ENCODE measurements at places on chromosomes 1 and 21.

GRCh38 chr1:55789466-55789865 lies 574.3 kb upstream of the USP24 start:
- no peak for DNase-seq

DNA sequence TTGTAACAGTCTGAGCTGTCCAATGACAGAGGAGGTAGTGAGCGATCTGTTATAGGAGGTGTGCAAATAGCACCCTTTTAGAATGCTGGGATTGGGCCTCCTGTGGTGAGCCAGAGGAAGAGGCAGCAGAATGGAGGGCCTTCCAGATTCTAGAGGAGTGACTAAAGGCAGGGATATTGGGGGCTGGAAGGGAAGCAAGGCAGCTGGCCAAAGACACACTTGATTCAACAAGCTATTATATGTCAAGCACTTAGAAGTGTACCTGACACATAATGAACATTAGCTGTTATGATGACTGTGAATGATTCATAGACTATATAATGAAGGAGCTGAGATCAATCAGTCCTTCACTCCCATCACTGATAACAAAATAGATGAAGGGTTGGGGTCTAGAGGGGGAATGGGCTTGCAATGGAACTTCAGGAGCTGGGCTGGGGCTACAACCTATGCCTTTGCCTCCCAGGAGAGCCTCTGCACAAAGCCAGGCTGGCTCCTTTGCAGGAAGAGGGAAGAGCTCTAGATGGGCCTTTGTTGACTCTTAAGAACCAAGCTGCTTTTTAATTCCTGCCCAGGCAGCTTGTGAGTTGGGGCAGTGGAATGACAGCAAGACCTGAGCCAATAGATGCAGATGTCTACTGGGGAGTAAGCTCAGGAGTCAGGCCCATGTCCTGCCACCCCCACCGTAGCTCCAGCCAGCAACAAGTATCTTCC lies 2.3 kb upstream of the MKNK1 start:
- DNase-seq = no peak

- no peak for DNase-seq
Measured at GRCh38 chr1:19430121-19431068, 54.9 kb downstream of the CAPZB start.

GRCh38 chr21:35273333-35273732 lies 224.2 kb upstream of the RUNX1 start:
- no peak for DNase-seq

- DNase-seq = no peak
Measured at GRCh38 chr1:178434360-178434759, 62.4 kb downstream of the CLEC20A start.
